Fibroblast of lung (primary cell): ENCODE measurements at places on chromosomes 13 and 19. TPM values are rescaled to one million over a fixed set of nuclear protein-coding genes. Genes with fewer than 3 reads are reported as not detected.

GRCh38 chr19:47310819-47311218 is 1.2 kb downstream of the C5AR1 start:
- H3K36me3 ChIP-seq: no peaks in the 10 kb centered on the region
- H3K27me3 ChIP-seq: no peaks in the 10 kb centered on the region
- H3K4me3 ChIP-seq: no peak overlapping the region
- peaks cover 2% of the 10 kb centered on the region for H3K4me1 ChIP-seq
- H3K27ac ChIP-seq: no peak overlapping the region

GRCh38 chr13:28409648-28410047 is 85.3 kb downstream of the FLT1 start:
- H3K4me1 ChIP-seq: no peaks in the 10 kb centered on the region
- H3K27ac ChIP-seq: no peak overlapping the region
- DNase-seq: no peak
- no peaks in the 10 kb centered on the region for H3K36me3 ChIP-seq

GRCh38 chr13:23202383-23202782 is 21.6 kb downstream of the SGCG start:
- H3K4me1 ChIP-seq: no peaks in the 10 kb centered on the region
- DNase-seq: peak; percentile 7
- H3K36me3 ChIP-seq: no peaks in the 10 kb centered on the region
- no peak overlapping the region for H3K27ac ChIP-seq
- no peaks in the 10 kb centered on the region for H3K27me3 ChIP-seq

DNA sequence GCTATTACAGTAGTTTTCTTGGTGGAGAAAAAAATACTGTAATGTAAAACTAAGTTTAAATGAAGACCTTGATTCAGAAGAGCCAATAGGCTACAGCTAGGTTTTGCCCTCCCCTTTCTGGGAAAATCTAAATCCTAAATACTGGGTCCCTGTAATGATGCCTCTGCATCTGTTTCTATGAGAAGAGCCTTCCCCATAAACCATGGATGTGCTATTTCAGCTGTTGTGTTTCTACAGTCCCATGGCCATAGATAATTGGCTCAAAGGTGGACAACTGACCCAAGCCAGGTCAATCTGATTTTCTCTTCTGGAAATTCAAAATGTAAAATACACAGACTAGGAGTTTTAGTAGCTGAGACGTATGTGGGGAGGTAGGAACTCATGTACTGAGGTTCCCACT is 101.9 kb downstream of the NDFIP2 start:
- H3K4me3 ChIP-seq: no peak overlapping the region
- no peak overlapping the region for H3K27ac ChIP-seq
- no peak for DNase-seq
- no peaks in the 10 kb centered on the region for H3K4me1 ChIP-seq
- H3K27me3 ChIP-seq: no peaks in the 10 kb centered on the region

DNA sequence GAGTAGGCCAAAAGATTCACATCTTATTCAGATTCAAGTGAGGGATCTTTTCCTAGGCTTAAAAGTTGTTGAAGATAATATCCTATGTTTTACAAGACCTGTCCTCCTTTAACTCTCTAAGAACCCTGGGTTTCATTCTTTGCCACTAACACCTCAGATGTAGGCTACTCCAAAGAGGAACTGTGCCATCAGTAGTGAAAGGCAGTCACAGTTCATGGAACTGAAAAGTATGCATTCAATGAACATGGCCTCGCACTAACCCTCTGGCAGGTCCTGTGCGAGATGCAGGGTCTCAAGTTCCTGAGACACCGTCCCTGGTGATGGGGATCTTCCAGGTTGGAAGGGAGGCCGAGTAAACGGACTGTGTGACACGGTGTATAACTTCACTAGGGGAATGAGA is 4.3 kb downstream of the LGALS14 start:
- no peaks in the 10 kb centered on the region for H3K4me1 ChIP-seq
- H3K4me3 ChIP-seq: no peak overlapping the region
- no peak for DNase-seq
- no peak overlapping the region for H3K27ac ChIP-seq

- no peak overlapping the region for H3K27ac ChIP-seq
- no peaks in the 10 kb centered on the region for H3K4me1 ChIP-seq
Measured at GRCh38 chr19:16516923-16517610, 20.9 kb downstream of the C19orf44 start.

DNA sequence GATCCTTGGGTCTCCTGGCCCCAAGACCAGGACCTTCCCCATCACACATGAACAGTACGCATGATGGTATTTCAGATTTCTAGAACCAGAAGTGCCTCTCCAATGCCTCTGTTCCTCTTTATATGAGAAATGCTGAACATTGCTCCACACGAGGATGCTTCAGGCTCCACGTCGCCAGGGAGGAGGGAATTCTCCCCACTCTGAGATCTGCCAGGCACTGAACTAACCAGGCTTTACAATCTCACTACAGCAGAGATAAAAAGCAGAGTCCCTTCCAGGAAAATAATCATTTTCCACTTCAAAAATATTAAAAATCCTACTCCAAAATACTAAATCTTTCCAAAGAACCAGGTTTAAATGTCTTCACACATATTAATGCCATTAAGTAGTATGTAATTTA is 10.4 kb downstream of the DOCK9 start:
- DNase-seq: no peak
- no peak overlapping the region for H3K27ac ChIP-seq
- H3K4me3 ChIP-seq: no peak overlapping the region
- H3K27me3 ChIP-seq: no peaks in the 10 kb centered on the region
- no peaks in the 10 kb centered on the region for H3K4me1 ChIP-seq
- H3K36me3 ChIP-seq: no peaks in the 10 kb centered on the region

Gene C19orf73
- 0.51 and 0.83 TPM in 2 replicates for total RNA-seq

GRCh38 chr19:13699786-13700185 is 64.5 kb upstream of the MRI1 start:
- H3K4me1 ChIP-seq: no peaks in the 10 kb centered on the region
- no peaks in the 10 kb centered on the region for H3K36me3 ChIP-seq
- H3K27me3 ChIP-seq: no peaks in the 10 kb centered on the region
- H3K27ac ChIP-seq: no peak overlapping the region
- H3K4me3 ChIP-seq: no peak overlapping the region
- no peak for DNase-seq

Gene NCR1
- not detected in 2 replicates for total RNA-seq

DNA sequence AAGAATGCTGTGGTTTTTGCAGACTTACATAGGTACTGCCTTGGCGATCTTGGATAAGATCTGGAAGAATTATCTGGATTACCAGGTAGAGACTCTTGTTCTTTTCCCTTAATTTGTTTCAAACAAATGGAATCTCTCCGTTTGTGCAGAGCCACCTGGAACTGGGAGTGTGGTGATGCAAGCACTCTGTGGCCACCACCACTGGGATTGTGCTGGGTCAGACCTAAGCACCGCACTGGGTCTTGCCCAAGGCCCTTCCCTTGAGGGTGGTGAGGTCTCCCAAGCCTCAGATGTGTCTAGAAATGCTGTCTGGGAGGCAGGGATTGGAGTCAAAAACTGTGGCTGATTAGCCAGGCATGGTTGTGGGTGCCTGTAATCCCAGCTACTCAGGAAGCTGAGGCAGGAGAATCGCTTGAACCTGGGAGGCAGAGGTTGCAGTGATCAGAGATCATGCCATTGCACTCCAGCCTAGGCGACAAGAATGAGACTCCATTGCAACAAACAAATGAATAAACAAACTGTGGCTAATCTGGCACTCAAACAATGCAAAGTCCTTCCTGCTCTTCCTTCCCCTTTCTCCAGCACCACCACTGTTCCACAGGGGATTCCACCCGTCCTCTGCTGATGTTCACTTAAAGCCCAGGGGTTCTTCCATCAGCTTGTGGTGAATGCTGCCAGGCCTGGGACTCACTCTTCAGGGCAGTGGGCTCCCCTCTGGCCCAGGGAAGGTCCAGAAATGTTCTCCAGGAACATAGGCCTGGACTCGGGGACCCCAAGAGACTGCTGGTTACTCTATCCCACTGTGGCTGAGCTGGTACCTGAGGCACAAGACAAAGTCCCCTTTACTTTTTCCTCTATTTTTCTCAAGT is 10.8 kb upstream of the CEACAM1 start:
- no peak overlapping the region for H3K4me3 ChIP-seq
- no peak overlapping the region for H3K27ac ChIP-seq
- H3K4me1 ChIP-seq: no peaks in the 10 kb centered on the region
- no peaks in the 10 kb centered on the region for H3K27me3 ChIP-seq

Gene CFAP97D2
- not detected in 2 replicates for total RNA-seq

GRCh38 chr13:75838366-75839005 is 202.4 kb downstream of the LMO7 start:
- H3K27ac ChIP-seq: no peak overlapping the region
- H3K4me1 ChIP-seq: no peaks in the 10 kb centered on the region
- no peaks in the 10 kb centered on the region for H3K27me3 ChIP-seq
- no peak for DNase-seq
- no peak overlapping the region for H3K4me3 ChIP-seq

Gene ZNF285
- total RNA-seq: 5.0 and 5.6 TPM in 2 replicates

Gene ZNF432
- total RNA-seq: 6.4 and 10.2 TPM in 2 replicates

GRCh38 chr19:49407482-49408015 is 15.7 kb downstream of the PTH2 start:
- H3K36me3 ChIP-seq: no peaks in the 10 kb centered on the region
- no peak overlapping the region for H3K4me3 ChIP-seq
- peaks cover 10% of the 10 kb centered on the region for H3K27me3 ChIP-seq
